ENCODE measurements at places on chromosomes 2 and 18.

DNA sequence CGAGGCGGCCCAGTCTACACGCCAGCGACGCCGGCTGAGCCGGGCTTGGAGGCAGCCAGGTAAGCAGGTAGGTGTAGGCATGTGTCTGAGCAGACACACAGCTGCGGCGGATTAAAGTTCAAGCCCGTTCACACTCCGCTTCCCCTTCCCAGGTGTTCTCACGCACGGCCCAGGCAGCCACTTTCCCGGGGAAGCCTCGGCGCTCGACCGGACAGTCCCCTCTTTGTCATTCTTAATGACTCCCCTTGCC lies 367 bp downstream of the TGFA start:
- no peak for DNase-seq

GRCh38 chr2:88811233-88811632 lies 119.8 kb downstream of the RPIA start:
- no peak for DNase-seq

DNA sequence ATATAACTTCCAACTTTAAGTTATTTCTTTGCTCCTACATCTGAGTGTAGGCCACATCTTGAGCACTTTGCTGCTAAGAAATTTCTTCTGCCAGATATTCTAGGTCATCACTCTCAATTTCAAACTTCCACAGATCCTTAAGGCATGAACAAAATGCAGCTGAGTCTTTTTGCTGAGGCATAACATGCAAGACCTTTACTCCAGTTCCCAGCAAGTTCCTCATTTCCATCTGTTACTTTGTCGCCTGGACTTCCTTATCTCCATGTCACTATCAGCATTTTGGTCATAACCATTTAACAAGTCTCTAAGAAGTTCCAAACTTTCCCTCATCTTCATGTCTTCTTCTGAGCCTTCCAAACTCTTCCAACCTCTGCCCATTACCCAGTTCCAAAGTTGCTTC lies 1077.3 kb upstream of the TMEFF2 start:
- DNase-seq: no peak

- no peak for DNase-seq
Observed at GRCh38 chr2:95799892-95800291, 191.7 kb downstream of the ANKRD36C start.

DNA sequence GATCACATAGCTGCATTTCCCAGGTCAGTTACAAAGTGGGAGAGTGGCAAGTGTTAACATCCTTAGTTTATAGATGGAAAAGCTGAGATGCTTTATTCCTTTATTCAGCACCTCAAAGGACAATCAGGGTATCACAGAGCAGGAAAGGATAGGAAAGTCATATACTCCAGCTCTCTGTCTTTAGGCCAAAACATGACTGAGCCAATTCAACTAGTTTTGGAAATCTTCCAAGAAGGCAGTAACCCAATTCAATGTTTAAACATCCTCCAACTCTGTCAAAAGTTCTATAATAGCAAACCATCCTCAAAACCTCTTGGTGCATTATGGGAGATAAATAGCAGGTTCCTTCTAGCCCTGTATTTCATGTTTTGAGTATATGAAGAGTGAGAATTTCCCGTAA lies 25.2 kb downstream of the CASP8 start:
- no peak for DNase-seq

- DNase-seq: no peak
Observed at GRCh38 chr2:201852462-201852861, 46.1 kb downstream of the CDK15 start.

DNA sequence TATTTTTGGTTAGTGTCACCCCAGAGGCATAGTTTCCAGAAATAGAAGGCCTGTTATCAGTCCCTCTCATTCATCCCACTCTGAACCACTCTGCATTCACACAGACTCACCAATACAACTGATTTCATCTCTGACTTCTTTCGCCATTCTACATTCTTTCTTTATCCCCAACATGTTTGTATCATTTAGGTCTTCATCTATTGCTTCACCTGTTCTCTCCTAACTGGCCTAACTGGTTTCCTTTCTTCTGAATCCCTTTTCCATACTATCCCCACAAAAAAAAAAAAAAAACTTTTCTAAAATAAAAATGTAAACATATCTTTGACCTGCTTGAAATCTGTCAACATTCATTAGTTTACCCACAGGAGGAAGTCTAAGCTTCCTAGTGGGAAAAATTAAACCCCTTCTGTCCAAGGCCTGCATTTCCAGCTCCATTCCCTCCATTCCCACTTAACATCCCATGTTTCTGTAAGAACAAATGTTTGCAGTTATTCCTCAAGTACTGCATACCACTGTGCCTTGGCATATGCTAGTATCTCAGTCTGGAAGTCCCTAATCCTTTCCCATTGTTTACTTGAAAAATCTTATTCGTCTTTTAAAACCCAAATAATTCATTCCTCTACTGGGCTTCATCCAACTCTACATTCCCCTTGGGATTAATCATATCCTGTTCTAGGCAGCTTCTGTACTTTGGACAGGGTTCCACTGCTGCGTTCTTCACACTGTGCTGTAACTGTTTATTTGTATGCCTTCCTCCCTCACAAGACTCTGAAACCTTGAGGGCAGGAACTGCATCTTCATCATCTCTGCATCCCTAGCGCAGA lies 68.5 kb downstream of the FIGN start:
- peak; percentile 21 for DNase-seq

DNA sequence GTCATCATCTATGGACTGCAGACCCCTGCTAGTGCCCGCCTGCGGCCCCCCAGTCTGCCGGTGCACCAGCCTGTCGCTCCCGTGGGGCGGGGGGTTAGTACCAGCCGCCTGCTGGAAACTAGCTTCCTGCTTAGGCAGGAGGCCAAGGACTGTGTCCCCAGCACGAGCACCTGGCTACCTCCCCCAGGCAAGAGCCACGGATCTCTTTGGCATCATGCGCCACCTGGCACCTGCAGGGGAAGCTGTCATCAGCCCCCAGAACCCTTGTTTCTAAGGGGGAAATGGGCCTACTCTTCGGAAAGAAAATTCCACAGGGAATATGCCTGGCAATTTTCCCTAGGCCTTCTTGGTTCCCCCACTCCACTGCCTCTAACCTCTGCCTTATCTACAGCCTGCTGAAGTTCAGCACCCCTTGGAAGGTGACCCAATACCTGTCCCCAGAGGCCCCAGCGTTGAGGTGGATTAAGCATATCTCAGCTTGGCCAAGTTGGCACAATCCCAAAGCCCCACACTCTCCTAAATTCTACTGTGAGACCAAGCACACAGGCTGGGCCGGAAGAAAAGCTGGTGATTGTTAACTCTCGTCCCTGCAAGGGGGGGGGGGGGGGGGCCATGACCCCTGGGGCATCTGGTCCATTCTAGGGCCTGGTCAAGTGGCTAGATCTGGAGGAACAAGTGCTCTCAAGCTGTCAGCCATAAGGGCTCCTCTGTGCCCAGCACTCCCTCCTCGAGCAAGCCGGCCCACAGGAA lies 62.0 kb upstream of the POMC start:
- DNase-seq: no peak

- DNase-seq: no peak
Observed at GRCh38 chr2:9187620-9188214, 18.9 kb upstream of the ASAP2 start.

DNA sequence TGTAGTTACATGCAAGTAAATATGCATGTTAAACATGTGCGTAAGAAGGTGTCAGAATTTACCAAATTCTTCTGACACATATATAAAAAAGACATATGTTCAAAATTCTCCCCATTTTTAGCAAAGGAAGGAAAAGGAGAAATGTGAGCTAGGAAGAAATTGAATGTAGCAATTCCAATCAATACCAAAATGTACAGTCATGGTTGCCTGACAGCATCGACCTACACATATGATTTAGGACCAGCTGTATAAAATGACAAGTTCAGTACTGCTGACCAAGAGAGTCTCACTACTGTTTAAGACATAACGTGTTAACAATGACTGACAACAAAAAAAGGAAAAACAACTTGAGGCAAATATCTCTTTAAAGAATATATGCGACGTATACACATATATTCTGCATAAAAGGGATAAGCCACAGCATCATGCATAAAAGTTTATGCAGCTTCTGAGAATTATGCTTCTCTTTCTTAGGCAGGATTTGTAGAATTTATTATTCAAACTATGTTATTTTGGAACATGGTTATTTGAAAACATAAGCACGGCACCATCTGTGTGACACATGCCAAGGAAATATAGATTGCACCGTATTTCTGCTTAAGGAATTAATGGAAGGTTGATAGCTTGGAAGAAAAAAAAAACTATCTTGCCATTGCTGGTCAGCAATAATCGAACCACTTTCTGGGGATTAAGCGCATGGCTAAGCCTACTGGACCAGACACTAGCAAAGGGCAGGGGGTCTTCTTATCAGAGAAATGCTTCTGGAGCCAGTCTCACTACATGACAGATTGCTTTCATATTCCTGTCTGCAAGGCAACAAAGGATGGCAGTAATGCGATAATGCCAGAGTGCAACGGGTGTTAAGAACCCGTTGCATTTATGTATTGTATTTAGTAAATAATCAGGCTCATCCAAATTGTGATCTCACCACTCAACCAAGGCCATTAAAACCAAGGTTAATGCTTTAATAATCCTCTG lies 154.0 kb downstream of the WDPCP start:
- no peak for DNase-seq

GRCh38 chr2:172672114-172672513 lies 63.5 kb upstream of the RAPGEF4 start:
- no peak for DNase-seq

DNA sequence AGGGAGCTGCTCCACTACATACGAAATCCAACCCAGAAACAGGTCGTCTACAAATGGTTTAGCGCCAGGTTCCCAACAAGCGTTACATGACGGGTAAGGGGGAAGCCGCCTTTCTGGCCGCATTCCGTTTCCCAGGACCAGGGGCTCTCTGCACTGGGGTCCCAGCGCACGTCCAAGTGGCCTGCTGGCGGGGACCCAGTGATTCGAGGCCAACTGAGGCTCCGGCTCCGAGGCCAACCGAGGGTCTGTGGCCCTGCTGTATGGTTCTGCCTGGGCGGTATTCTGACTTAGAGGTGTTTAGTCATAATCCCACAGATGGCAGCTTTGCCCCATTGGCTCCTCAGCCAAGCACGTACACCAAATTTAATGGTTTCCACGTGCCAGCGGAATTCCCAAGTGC lies 127.2 kb downstream of the PKP4 start:
- DNase-seq: no peak

DNA sequence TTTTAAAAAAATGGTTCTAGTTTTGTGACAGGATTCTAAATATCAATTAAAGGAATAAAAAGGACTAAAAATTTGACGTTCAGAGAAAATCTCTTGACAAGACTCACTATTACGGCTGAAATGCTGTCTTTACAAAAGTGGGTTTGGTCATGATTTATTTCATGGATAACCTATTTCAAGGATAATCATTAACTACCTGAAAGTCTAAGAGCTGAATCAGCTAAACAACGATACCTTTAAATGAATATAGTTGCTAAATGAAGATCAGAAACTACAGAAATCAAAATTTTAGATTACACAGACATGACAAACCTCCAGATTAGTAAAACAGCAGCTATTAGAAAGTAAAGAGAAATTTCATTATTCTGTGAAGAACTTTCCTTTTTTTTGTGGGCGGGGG lies 35.7 kb downstream of the RTTN start:
- no peak for DNase-seq

DNA sequence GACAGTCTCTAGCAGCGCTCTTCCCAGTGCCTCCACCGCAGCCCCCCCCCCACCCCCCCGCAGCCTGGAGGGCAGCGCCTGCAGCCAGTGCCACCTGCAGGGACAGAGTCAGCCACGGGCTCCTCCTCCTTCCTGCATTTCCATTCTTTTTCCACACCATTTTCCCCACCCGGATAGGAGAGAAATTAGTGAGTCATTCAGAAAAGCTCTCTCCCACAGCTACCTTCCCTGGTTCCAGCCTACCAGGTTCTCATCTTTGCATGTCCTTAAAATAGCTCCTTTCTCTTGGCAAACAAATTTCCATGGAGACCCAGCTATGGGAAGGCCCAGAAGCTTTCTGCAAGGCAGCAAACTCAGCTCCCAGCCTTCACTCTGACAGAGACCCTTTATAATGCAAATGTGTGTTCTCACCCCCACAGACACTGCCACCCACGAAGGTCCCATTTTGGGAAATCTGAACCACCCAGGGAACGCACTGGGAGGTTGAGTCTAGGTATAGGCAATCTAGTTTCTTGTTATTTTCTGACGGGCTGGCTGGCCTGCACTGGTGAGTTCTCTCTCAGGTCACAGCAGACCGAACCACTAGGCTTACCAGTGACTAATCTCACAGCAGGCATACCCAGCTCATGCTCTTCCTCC lies 41.8 kb upstream of the ATG16L1 start:
- no peak for DNase-seq

DNA sequence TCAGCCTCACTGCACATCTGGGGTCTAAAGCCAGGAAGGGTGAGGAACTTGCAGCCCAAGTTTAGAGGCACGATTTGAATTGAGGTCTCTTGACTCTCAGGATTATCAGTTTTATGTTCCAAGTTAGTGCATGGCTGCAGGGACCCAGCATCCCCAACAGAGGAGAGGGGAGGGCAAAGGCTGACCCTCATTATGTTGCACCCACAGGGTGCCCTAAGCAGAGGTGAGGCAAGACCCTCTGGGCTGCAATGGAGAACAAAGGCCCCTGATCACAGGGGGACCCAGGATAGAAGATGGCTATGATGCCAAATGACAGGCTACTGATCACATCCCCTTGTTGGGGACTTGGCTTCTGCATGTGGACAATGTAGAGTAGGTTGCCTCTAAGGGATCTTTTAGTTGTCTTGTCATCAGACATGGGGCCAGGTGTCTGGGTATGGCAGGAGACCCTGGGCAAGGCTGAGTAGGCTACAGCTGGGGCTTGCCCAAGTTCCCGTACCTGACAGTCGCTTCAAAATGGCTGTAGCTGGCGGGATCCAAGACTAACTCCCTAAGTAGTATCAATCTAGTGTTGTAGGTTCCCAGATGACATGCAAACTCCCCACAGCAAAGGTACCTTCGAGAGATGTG lies 4.5 kb upstream of the GDF7 start:
- DNase-seq: no peak

DNA sequence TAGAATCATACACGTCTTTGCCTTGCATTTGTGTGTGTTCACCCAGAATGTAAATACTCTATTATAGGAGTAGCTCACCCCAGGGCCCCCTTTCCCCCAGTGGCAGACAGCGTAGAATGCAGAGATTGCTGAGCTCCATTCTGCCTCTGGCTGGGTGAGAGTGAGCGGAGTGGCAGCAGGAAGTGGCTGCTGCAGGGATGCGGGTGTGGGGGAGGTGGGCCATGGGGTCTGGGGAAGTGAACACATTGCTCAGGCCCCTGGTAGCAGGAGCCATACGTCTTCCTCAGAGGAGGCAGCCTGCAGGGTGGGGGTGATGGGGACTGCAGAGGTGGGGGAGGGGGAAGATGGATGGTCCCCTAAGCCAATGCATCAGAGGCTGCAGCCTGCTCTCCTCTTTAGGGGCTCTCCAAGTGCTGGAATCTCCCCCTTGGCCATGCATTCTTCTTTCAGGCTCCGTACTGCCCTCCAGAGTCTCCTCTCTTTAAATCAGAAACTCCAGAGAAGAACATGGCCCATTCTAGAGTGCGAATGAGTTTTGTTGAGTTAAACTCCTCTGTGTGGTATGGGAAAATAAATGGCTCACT lies 72.2 kb downstream of the CELF4 start:
- no peak for DNase-seq

DNA sequence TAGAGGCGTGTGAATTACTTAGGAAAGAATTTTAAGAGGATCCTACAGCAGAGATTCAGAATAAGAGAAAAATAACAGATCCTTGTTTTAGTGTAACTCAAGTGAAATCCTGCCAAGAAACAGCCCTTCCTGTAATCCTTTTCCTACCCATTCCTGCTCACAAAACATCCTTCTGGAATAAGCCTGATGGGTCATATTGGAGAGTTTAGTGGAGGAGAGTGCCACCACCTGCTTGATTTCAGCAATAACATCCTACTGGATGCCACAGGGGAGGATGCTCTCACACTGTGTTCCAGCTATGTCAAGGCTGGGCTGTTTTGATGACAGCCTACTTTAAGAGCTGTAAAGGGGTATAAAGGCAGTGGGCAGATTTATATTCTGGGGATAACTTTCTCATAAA lies 54.8 kb upstream of the CCDC178 start:
- peak; percentile 47 for DNase-seq

Measured in brain pericyte (primary cell).